ENCODE measurements at places on chromosomes 7 and 10.

DNA sequence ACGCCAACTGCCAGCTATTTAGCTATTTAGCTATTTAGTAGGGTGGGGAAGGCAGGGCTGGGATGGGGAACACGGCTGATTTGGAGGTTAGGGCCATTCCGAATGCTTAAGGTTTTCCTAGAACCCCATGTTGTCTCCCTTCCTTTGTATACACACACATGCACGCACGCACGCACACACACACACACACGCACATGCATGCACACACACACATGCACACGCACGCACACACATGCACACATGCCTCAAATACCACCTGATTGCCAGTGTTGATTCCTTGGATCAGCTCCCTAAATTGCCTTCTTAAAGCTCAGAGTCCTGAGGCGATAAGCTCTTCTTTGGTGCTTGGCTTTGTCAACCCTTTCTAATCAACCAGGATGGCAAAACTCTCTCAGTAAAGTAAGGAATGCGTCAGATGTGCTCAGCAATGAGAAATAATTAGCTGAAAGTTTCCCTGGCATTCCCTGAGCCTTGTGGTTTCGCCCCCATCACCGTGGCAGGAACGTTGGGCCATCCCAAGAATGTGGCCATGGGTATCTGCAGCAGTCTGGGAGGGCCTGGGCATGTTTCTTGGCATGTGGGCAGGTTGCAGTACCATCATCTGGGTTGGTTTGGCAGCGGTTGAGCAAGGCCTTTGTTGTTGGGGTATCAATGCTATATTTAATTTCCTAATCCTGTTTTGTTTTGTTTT is 305.6 kb downstream of the LRMDA start:
- DNase-seq, result no peak

GRCh38 chr7:149495785-149496641 is 1.6 kb downstream of the ZNF746 start:
- no peak for DNase-seq

- DNase-seq, result no peak
Measured at GRCh38 chr10:14056610-14057332, 274.0 kb downstream of the FRMD4A start.

- DNase-seq, result no peak
Measured at GRCh38 chr7:85065306-85065705, 121.5 kb downstream of the SEMA3D start.

GRCh38 chr10:119206603-119207365 is 587 bp upstream of the GRK5 start:
- peak; percentile 75 for DNase-seq

- no peak for DNase-seq
Measured at GRCh38 chr10:106980495-106981451, 183.7 kb downstream of the SORCS1 start.

GRCh38 chr10:82914655-82915136 is 1039.7 kb downstream of the NRG3 start:
- DNase-seq, result no peak

- DNase-seq, result no peak
Measured at GRCh38 chr10:13775786-13776775, 189.3 kb downstream of the PRPF18 start.

DNA sequence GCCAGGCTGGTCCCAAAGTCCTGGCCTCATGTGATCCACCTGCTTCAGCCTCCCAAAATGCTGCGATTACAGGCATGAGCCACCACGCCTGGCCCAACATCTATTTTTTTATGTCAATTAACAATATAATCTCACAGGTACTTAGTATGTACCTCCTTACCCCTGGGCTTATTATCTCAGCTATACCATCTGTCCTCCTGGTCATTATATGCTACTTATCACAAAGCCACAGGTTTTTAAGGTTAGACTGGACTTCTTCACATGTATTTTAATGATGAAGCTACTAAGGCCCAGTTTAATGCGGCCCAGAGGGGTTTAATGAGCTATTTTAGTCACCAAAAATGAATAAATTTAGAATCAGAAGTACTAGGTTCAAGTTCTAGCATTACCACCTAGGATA is 3.4 kb downstream of the NSUN6 start:
- DNase-seq, result no peak

GRCh38 chr7:105648561-105649401 is 67.5 kb upstream of the EFCAB10 start:
- no peak for DNase-seq

DNA sequence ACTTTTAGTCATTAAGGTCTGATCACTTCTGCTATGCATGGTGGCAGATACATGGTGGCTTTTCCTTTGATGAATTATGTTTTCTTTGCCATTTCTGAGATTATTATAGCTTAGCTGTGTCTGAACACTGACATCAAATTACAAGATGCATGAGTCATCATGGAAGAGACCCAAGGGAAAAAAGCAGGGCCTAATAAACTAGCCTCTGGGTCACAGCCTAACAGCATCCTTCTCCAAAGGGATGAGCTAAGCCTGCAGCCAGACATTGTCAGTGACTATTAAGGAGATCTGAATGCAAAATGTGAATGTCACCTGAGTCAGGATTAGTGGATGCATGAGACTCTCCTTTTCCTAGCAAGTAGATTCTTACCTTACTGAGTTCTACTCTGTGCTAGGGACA is 19.1 kb upstream of the OGDHL start:
- DNase-seq, result no peak

- DNase-seq, result peak; percentile 12
Measured at GRCh38 chr7:97024209-97025129, at the start of gene DLX5. DLX5 (minus strand) TSS chr7:97024831; CDS start chr7:97024623, 208 bp downstream.

DNA sequence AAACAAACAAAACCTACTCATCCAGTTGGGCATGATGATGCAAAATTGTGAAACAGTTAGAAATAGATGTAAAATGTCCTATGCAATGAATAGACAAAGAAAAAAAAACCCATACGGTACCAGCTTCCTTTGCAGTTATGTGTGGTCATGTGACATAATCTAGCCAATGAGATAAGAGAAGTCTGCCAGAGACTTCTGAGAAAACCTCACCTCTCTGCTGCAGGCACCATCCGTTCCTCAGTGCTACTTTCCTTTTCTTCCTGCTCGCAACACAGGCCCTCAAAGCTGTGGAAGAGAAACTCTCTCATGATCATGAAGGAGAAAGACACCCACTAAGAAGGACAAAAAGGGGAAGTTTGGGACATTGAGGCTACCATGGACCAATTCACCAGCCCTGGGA is 76.8 kb upstream of the CARD11 start:
- no peak for DNase-seq

DNA sequence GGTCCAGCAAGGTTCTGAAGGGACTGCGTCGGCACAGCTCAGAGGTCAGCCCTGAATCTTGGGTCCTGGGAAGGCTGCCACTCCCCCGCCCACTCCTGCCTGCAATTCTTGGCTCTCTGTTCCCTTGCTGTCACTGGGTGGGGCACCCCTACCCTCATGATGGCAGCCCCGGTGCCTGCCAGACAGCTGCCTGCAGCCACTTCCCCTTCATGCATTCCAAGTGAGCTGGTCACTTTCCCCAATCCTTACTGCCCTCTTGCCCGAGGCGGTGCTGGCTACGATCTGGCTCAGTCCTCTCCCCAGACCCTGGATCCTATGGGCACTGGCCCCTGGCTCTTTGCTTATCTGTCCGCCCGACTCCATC is 14.2 kb downstream of the MYL10 start:
- no peak for DNase-seq

DNA sequence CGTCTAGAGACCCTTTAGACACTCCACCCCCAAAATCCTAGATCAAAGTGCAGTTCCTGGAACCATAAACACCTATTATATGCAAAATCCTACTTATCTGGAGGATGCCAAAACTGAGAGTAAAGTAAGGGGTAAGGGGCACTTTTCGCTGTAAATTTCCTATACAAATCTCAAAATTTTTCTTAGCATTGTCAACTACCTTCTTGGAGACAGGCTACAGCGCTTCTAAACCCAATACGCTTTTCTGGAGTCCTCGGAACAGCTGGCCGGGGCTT is 10.4 kb downstream of the TWIST1 start:
- no peak for DNase-seq

DNA sequence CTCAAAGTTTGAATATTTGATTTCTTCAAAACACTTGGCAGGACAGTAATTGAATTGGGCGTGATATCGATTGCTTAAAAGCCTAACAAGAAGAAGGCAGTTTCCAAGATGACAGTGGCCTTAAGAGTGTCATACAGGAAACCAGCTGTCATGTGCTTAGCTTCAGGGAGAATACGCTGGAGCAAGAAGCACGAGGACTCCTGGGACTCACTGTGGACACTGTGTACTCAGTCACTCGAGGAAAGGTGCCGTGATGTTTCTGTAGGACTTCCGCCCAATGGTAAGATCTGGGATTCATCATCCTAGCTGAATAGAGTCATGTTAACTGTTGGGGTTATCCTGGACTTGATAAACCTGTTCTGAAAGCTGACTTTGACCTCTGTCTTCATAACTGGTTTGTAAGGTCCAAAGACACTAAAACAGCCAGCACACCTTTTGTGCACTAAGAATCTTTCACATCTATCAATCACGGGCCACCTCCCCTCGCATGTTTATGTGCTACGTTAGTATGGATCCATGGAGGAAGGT is 113.5 kb downstream of the CELF2 start:
- DNase-seq, result no peak

GRCh38 chr10:63396133-63396761 is 69.5 kb downstream of the JMJD1C start:
- DNase-seq, result no peak

- no peak for DNase-seq
Measured at GRCh38 chr10:102283890-102284289, 38.6 kb downstream of the GBF1 start.

DNA sequence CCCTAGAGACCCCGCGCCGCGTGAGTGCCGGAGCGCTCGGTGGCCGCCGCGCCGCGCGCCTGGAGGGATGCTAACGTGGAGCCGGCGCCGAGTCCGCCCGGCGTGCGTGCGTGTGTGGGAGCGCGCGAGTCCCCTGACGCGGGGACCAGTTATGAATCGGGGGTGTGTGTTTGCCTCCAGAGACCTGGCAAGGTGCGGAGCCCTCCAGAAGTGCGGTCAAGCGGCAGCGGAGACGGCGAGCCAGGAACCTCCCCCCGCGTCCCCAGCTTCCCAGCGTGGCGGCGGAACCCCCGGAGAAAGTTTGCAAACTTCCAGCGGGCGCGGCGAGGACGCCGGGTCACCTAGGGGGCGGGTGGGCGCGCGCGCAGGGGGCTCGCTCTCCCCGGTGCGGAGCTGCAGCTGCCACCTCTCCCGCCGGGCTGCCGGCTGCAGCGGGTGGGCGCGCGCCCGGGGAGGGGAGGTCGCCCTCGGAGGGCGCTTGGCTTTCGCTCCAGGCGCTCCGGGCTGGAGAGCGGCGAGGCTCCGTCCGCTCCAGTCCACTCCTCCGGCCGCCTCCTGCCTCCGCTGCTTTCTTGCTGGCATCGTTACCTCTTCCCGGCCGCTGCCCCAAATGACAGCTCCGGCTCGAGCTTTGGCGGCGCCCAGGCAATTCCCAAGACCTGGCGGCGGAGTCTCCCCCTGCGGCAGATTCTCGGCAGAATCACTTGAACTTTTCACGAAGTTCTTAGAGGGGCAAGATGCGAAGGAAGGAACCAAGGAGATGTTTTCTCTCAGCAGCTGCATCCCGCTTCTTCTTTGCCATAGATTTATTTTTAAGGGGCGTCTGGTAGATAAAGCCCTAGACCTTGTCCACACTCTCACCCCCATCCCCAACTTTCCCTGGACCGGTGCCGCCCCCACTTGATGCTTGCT is 2.3 kb upstream of the CREB5 start:
- DNase-seq, result peak; percentile 43

DNA sequence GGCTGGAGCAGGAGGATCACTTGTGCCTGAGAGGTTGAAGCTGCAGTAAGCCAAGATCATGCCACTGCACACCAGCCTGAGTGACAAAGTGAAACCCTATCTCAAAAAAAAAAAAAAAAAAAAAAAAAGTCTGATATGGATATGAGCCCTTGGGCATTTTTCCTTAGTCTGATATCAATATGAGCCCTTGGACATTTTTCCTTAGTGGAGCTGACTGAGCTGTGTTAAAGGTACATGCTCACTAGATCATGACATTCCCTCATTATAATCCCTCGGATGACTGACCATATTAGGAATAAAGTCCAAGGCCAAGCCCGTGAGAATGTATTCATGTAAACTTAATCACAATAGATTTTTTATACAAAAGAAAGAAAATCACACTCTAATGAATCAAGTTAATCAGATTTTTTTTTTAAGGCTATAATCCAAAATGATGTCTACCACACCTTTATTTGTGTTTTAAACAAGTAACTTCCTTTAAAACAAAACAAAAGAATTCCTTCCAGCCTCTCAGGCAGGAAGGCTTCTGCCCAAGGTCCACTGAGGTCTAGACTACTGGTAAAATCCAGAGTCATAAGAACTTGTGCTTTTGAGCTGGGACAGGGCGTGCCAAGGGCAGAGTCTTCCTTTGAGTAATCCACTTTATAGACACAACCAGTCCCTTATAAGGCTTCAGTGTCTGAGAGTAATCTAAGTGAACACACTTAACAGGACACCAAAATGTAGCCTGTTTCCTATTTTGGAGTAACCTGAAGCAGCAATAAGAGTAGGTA is 5.5 kb downstream of the PPA1 start:
- DNase-seq, result no peak

DNA sequence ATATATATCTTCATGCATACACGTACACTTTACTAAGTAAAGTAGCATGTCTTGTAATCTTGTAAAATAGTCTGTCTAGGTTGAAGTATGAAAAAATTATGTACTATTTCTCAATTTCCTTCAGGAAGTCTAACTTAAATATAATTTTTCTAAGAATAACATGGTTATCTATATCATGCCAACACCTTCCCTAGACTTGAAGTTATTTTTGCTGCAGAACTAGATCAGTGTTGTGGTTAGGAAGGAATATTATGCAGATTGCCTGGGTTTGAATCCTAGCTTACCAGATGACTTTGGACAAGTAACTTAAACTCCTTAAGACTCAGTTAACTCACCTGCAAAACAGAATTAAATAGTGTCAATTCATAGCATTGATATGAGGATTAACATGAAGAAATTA is 142.2 kb upstream of the SEMA3A start:
- DNase-seq, result no peak

- no peak for DNase-seq
Measured at GRCh38 chr10:117942226-117942625, 104.5 kb downstream of the RAB11FIP2 start.

- DNase-seq, result no peak
Measured at GRCh38 chr7:128777156-128778123, 1.8 kb upstream of the OPN1SW start.

DNA sequence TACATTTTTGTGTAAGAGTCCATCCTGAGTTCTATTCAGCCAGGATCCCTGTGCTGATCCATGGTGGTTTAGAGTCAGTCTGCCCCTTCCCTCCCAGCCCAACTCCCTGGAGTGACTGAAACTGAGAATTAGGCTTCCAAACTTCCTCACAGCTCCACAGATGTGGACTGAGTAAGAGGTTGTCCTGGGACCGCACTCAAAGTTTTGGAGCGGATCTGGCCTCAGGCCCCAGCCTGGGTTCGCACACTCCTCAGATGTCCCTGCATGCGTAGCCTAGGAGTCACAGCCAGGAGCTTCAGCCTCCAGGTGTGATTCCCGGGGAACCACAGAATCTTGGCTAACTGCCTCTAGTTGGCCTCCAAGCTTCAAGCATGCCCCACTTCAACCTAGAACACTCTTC is 218.1 kb downstream of the C7orf25 start:
- no peak for DNase-seq
